GM10248 (cell line): ENCODE measurements at places on chromosomes 11 and 22.
A peak's percentile ranks its signal among the peaks of the same experiment; 100 is the strongest.

DNA sequence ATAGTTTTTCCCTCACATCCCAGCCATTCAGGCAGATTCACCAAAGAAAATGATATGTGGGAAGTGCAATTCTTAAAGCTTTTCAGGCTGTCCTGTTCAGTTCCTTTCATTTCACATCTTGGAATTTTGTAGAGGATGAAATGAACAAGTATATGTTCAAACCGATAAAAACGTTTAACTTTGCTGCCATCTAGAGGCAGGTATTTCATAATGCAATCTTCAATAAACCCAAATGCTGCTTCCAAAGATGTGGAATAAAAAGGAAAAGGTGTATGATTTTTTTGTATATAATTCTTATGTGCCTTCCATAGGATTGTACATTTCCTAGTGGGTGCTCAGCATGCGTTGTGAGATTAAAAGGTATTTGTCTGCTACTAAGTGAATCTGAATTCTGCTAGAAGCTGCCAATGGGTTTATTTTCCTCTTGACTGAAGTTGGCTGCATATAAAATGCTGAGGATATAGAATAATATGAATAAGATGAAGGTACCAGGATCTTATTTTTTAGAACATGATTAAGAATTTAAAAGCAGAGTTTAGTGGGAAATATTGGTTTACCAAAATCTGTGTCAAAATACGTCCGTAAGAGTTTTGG lies 199.3 kb downstream of the PGR start:
- DNase-seq: peak; percentile 7

GRCh38 chr11:68987211-68987610 lies 6.4 kb upstream of the MRGPRD start:
- DNase-seq: no peak

- no peak for DNase-seq
Observed at GRCh38 chr22:49452362-49452946, 375.2 kb downstream of the BRD1 start.

GRCh38 chr11:69500285-69501120 lies 19.0 kb downstream of the LINC01488 start:
- DNase-seq: no peak
